Sciatic nerve (tissue), 2 donors: ENCODE measurements at places on chromosomes 1 and 21.

DNA sequence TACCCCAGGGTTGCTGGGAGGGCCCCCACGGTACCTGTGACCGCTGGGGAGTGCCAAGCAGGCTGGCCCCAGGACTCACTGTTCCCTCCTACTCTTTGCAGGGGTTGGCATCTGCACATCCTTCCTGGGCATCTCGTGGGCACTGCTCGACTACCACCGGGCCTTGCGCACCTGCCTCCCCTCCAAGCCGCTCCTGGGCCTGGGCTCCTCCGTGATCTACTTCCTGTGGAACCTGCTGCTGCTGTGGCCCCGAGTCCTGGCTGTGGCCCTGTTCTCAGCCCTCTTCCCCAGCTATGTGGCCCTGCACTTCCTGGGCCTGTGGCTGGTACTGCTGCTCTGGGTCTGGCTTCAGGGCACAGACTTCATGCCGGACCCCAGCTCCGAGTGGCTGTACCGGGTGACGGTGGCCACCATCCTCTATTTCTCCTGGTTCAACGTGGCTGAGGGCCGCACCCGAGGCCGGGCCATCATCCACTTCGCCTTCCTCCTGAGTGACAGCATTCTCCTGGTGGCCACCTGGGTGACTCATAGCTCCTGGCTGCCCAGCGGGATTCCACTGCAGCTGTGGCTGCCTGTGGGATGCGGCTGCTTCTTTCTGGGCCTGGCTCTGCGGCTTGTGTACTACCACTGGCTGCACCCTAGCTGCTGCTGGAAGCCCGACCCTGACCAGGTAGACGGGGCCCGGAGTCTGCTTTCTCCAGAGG lies 6.8 kb downstream of the XKR8 start:
- DNase-seq: no peak

DNA sequence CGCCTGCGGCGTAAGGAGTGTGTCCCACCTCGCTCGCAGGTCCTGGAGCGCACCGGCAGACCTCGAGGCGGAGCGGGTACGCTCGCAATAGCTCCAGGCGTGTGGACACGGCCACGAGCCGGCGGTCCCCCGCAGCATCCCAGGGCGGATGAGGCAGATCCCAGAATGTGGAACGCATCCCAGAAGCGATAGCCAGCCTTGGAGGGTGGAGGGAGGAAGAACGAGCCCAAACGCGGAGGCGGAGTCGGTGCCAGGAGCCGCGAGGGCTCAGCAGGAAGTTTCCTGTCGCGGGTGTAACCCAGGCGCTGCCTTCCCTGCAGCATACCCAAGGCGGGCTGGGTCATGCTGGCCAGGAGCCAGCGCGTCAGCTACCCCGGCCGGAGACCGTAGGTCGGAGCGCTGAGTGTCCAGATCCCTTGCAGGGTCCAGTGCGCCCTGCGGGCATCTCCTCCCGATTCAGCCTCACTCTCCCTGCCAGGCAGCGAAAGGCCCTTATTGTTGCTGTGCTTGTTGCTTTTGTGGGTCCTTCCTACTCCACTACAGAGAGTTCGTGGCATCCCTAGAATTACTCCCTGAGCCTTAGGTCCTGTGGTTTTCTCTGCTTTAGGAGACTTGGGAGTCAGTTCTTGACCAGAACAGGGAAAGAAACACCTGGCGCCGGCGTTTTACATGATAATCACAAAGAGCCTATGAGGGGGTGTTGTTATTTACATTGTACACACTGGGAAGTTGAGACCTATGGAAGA lies 27.7 kb downstream of the STYXL2 start:
- DNase-seq: peak; percentile 64

GRCh38 chr1:53148123-53148522 lies 5.7 kb upstream of the SLC1A7 start:
- DNase-seq: no peak

DNA sequence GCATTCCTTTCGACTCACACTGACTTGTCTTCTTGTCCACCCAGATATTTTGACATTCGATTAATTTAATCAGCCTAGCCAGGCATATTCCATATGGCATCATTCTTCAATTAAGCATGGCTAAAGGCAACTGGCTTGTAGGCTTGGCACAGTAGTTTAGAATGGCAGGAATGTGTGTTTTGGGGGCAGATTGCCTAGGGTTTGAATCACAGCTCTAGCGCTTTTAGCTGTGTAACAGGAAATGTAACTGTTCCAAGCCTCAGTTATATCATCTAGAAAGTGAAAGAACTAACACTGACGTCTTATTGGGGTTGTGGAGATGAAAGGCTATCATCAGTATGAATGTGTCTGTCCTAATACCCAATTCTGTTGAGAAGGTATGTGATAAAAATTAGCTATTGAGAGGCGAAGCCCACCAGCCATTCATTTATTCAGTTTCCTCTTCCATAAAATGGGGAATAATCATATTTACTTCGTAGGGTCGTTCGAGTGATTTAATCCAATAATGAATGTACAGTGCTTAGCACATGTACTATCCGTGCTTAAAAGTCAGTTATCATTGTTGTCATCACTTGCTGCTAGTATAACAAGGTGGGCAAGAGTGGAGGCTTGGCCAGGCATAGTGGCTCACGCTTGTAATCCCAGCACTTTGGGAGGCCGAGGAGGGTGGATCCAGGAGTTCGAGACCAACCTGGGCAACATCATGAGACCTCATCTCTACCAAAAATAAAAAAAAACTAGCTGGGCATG lies 41.6 kb upstream of the GRHL3 start:
- no peak for DNase-seq

DNA sequence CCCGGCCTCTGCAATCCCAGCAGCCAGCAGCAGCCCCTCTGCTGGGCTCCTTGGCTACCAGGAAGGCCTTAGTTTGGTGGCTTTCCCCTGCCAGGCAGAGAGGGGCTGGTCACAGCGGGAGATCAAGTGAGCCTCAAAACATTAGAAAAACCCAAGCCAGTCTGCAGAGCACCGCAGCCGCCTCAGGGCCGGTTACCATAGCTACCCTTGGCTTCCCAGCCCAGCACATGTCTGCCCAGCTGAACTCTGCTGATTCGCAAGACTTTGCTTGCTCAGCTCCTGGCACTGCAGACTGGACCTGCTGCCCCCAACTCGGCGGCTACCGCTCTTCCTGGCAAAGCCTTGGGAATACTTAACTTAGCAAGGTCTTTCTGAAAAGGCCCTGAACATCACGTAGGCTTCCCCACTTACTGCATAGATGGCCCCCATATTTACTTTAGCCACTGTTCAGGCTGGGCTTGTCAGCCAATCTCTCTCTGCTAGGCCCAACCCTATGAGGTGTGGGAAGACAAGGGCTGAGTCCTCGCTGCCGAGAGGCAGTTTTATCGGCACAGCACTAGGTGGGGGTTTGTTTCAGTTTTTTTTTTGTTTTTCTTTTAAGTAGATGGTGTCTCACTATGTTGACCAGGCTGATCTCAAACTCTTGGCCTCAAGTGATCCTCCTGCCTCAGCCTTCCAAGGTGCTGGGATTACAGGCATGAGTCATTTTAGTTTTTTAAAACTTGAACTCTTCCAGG lies 28.6 kb upstream of the PLEKHG5 start:
- DNase-seq: no peak

DNA sequence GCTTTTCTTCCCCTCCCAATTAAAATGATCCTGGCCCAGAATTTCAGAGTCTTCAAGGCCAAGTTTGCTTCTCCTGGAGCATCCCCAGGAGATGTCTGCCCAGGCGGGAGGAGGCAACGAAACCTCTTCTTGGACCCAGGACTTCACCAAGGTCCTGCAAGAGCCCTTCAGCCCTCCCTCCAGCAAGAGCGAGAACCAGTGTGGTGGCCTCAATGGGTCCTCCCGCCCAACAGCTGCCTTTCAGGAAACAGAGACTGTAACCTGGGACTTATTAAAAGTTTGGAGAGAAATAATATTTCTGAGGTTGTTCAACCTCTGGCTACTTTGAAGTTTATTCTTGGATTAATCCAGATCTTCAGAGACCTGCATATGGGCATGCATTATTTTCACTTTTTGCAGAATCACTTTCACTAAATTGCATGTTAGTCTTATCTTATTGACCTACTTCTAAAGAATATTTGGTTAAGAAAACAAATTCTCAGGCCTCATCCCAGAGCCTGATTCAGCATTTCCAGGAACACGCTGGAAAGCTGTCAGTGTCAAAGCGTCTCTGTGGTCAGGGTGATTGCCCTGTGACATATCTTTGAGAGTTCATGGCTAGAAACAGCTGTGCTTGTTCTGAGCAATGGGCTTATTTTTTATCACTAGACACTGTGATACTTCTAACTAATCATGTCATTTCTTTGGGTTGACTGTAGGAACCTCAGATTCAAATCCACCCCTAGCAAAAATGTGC lies 66.0 kb upstream of the CLDN14 start:
- no peak for DNase-seq

DNA sequence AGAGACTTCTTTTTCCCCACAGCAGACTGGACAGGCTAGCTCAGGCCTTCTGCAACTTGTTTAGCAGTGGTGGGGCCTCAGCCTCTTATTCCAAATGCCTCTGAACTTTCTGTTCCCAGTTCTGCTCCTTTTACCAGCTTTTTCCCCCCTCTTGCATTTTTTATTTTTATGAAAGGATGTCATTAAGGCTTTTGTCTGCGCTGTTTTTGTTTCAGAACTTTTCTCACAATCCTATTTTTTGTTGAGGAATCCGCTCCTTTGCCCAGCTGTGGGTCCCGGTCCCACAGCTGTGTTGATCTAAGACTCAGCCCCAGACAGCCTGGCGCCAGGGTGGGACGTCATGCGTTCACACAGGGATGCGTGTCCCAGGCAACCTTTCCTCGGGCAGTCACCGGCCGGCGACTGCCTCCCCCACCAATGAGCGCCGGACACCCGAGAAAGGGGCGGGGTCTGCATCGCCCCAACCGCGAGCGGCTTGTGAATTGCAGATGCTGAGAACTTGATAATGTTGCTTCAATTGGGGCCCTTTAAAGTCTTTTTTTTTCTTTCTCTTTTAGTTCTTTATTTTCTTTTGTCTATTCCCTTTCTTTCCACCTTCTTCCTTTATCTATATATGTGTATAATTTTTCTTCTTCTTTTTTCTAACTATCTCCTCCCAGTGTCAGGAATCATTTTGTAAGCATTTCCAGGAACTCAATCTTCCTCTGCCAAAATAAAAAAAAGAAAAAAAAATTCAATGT lies 3.0 kb upstream of the ID3 start:
- DNase-seq: peak; percentile 97

DNA sequence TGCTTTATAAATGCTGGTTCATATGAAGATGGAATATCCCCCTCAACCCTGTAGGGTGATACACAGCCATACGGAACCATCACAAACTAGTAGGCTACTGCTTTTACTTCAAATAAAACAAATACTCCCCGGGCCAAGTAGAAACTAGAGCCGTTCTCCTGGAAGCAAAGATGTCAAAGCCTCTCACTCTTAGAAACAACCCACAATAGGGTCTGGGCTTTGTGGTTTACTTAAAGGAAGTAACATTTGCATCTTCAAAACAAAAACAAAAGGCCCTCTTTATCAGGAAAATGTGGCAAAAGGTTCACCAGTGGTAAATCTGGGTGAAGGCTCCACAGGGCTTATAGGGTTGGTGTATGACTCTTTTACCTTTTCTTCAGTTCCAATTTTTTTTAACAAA lies 49.8 kb downstream of the HLCS start:
- no peak for DNase-seq

DNA sequence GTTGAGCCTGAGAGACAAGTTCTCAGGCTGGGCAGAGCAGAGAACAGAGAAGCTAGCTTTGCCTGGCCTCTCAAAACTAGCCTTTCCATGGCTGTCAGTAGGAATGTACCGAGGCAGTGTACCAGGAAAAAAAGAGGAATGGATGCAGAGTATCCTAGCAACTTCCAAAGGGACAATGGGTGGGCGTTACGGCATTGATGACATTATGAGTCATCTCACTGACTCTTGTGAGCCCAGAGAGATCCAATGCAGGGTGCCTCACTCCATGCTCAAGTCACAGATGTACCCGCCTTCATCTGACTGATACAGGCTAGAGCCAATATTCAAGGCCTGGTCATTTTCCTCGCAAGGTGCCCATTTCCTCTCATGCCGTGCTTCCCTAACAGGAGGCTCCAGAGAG lies 51.4 kb upstream of the C8B start:
- no peak for DNase-seq

DNA sequence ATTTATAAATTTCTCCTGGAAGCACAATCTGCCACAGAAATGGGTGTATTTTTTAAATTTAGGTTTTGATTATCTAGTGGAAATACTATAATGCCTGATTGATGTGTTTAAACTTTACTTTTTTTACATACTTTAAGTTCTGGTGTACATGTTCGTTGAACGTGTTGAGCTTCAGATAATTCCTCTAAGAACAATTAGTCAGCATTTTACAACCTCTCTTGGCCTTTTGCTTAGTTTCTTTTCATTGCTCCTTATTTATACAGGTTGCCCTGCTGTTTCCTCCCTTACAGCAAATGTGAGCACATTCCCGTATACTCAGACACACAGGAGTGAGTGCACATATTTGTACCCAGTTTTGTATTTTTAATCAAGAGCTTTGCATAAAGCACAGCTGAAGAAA lies 1038.9 kb downstream of the BRINP3 start:
- DNase-seq: no peak

GRCh38 chr21:39332175-39332574 lies 16.7 kb downstream of the HMGN1 start:
- DNase-seq: no peak

DNA sequence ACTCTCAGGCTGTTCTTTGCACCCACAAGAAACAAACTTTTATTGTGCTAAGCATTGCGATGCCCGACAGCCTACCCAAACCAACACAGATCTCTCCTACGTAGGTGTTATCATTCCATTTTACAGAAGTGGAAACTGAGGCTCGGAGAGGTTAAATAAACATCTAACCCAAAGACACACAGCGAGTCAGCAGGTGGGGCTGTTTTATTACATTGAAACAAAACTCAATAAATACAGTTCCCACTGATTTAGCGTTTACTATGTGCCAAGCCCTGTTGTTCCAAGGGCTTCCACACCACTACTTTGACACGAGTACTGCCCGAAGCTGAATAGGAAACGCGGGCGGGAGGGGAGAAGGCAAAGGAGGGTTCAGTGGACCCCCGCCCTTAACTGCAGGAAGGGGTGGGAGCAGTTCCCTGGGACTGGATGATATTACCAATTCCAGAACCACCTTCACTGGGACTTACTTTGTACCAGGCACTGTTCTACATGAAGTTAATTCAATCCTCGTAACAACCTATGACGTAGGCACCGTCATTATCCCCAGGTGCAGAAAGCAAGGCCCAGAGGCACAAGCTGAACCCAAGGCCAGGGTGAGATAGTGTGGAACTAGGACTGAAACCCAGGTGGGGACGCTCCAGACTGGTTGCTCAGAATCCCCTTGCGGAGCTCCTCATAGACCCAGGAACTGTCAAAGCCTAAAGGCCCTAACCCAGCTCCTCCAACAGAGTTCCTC lies 19.3 kb upstream of the ALDH4A1 start:
- no peak for DNase-seq

DNA sequence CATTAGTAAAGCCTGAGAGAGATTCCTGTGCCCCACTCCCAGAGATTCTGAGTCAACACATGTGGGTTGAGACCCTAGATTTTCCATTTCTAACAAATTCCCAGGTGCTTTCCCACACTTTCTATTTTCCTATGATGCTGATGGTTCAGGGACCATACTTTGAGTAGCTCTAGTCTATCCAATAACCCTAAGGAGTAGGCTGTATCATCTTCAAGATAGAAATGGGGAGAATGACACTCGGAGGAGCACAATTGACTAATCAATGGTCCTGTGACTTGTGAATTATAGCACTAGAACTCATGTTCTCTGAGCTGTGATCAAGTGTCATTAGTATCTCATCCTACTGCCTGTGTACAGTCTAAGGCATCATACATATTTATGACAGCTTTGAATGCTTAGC lies 232.9 kb upstream of the B3GALT2 start:
- DNase-seq: no peak

- DNase-seq: no peak
These were observed 69.5 kb upstream of the ERRFI1 start for GRCh38 chr1:8095584-8095983.
